NCI-H2107 (cell line): ENCODE measurements at places on chromosomes 7 and 10.

DNA sequence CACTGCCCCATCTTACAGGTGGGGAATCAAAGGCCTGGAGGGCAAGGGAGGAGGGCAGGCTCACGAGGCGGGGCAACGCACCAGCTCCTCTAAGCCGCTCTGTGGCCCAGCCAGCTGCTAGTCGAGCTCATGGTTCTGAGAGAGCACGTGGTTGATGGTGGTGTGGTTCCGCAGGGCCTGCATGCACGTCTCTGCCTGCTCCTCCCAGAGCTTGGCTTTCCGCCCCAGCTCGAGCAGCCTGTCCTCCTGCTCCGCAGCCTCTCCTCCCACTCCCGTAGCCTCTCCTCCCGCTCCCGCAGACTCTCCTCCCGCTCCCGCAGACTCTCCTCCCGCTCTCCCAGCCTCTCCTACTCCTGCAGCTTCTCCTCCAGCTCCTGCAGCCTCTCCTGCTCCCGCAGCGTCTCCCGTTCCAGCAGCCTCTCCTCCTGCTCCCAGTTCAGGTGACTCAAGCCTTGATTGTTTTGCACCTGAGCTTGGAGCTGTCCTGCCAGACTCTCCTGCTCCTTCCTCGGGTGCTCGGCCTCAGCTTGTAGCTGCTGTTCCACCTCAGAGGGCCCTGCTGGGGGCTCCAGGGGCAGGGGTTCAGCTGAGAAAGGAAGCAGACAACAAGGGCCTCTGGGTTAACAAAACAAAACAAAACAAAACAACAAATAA, 19.1 kb upstream of the MTPAP start:
- no peak for DNase-seq

- DNase-seq: no peak
These were observed 56.8 kb downstream of the SDHAF3 start for GRCh38 chr7:97174303-97174702.

DNA sequence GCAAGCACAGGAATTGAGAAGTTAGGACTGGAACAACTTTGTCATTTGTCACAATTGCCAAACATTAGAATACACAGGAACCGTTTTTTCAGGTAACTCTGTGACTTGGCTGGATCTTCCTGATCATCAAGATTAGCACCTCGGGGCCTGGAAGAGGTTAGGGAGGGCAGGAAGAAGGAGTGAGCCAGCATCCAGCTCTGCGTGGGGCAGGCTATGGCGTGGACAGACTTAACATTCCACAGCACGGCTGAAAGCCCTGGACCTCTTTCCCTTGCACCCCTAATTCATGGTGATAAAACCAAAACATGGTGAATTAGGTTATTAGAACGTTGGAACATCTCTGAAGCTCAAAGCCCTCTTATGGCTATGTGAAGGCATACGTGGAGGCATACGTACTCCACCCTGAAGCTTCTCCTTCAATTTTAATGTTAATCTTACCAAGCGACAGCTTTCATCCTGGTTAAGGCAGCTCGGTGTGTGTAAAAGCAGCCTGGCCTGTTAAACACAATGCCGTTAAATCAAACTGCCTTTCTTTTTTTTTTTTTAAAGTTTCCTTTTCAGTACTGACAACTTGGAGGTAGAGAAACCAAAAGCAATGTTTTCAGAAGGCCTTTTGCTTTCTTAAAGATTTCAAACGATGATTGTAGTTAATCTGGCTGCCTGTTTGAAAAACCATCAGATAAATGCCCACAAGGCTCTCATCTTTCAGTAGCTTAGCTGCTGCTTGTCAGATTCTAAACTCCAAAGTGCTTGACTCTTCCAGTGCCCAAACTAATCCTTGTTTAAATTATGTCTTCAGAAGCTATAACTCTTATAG, 4.5 kb downstream of the GRK5 start:
- no peak for DNase-seq

DNA sequence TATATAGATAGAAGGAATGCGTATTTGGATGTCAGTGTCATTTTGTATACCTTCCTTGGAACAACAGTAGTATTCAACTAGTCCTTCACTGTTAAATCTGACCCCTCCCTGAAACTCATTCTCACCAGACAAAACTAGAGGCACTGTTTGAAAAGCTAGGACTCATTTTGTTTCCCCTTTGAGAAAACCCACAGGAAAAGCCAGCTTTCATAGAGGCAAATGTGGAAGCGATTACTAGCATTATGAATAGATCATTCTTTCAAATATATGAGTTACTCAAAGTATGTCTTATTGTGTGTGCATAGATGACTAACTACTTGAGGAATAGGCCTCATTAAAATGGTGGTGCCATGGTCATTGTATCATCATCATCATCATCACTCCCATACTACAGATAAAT, 1.9 kb upstream of the ASB15 start:
- no peak for DNase-seq

DNA sequence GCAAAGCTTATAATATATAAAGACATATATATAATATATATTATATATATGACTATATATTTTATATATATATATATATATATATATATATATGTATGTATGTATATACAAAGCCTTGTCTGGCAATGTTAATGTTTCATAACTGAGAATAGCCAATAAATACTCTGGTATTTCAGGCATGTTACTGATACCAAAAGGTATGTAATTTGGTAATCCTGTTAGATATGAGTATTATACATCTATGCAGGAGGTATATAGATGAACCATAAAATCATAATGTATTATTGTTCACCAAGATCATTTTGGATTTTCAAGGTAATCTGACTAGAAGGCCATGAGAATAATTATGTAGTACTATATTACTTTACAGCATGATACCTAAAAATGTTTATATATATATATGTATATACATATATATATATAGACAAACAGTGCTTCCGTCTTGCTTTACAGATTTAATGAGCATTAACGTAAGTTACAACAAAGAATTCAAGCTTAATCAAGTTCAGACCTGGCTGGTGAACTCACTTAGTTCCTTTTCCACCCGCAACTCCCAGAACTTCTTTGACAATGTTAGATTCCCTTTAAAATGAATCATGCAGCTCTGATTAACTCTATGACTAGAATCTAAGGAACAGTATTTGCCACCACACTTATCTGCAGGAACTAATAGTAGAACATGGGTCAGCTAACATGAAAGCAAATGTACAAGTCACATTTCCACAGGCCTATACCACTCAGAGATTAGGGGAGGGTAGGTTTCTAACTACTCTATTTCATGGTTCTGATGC, 82.7 kb downstream of the SLC25A13 start:
- DNase-seq: no peak

- DNase-seq: no peak
These were observed 3.3 kb downstream of the HILPDA start for GRCh38 chr7:128458956-128459355.

DNA sequence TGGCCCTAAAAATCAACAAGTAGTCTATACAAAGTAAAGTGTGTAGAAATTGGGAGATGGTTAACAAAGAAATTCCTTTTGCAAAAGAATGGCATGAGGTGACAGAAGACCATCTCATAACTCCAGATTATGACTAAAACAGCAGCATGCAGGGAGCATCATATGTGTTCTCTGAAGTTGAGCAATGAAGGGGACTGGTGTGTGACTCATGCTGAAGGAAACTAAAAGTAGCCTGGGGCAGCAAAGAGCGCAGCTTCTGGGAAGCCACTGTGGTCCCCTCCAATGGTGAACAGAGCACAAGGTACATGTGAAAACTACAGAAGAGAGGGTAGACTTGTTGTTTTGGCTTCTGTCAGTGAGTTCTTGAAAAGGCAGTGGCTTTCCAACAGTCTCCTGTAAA, 133.4 kb downstream of the MACC1 start:
- no peak for DNase-seq

DNA sequence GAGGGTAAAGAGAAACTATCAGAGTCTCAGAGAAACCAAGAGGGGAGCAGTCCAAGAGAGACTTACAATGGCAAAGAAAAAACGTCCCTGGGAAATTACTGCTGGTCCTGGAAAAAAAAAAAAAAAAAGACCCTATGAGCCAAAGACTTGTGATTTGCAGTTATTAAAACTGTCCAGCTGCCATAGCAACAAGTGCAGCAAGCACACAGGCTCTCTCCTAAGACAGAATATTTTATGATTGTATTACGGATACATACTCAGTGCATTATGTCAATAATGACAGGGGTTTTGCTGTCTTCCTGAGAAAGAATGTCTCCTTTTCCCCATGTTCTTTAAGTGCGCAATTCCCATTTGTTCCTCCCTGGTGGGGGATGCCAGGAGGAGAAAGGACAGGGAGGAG, 178.5 kb downstream of the GPAM start:
- no peak for DNase-seq

DNA sequence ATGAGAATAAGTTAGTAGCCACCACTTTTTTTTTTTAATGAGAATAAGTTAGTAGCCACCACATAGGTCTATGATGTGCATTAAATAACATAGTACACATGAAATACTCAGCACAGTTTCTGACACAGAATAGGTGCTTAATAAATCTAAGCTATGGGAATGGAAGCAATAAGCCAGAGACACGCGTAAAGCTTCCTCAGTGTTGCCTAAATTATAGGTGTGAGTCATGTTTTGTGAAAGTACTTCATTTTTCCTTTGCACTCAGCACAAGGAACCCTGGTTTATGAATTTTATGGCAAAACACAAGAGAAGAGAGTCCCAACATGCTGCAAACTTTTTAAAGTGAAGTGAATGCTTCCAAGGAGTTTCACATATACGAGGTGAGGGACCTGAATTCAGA, 267.4 kb downstream of the RNLS start:
- DNase-seq: no peak

- DNase-seq: no peak
These were observed 46.2 kb downstream of the BMPR1A start for GRCh38 chr10:86802473-86803108.

GRCh38 chr7:148911626-148912025, 27.5 kb upstream of the EZH2 start:
- no peak for DNase-seq

DNA sequence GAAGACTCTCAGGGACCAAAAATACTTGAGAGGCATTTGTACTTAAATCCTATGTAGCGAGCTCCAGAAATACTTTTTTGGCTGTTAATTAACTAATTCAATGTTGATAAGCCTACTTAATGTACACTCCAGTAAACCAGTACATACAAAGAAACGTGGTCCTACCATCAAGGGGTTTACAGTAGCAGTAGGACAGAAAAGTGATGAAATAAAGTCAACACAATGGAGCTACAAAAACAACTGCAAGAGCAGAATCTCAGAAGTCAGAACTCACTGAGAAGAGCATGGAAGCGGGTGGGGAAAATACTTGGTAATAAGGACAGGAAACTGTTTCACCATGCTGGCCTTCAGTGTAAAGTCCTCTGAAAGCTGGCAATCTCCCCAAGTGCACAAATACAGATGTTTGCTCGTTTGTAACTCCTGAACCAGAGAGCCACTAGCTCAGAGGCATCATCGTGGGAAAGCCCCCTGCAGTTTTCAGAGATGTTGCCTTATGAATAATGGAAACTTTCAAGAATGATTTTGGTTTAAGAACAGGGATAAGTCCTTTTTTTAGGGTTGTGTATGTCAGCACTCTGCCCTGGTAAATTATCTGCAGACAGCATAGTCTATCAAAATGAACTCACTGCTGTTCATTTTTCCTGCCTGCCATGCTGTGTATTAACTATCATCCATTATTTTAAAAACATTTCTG, 233.2 kb downstream of the SORCS1 start:
- DNase-seq: no peak

DNA sequence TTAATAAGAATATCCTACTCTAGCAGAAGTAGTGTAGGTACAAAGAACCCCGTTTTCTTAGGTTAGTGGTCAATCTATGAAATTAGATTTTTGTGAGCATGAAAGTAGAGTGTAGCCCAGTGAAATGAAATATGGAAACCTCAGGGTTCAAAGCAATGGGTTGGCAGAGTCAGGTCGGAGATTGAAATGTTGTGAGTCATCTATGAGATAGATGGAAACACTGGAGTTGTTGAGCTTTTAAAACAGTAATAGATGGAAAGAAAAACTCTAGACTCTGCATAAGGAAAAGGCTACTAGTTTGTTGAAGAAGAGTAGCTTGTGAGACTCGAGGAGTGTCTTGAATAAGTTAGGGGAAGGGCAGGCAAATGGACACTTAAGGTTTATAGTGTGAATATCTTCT, 251.9 kb downstream of the EXOC4 start:
- DNase-seq: no peak

DNA sequence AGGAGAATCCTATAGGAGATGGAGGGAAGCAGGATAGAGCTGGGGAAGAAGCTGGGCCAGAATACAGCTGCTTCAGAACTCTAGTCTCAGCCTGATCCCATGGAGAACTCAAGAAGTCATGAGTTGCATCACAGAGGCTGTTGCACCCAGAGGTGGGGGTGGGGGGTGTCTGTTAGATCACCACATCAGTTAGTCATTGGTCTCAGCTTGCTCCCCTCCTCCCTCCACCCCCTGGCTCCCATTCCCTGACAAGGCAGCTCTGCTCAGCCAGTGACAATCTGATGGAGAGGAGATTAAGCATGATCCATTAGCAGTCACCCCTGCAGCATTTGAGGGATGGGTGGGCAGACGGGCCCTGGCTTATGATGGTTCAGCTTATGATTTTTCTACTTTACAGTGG, 58.4 kb upstream of the FGL2 start:
- DNase-seq: no peak

- no peak for DNase-seq
These were observed 91.4 kb downstream of the SIRT1 start for GRCh38 chr10:67975871-67976270.

DNA sequence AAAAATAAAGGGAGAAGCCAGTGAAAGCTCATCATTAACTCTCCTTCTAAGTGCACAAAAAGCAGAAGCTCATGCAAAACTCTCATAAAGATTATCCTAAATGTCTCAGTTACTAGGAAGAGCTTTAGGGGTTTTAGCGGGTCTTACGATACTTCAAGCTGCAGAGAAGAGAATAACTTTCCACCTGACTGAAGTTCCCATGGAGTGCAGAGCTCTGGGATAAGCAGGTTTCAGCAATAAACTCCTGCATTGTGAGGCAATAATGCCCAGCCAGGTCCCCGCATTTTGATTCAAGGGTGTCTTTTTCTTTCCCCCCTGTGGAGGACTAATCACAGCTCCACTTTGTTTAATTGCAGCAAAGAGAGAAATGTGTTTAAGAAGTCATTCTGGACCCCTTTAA, 241.9 kb upstream of the SP8 start:
- no peak for DNase-seq

DNA sequence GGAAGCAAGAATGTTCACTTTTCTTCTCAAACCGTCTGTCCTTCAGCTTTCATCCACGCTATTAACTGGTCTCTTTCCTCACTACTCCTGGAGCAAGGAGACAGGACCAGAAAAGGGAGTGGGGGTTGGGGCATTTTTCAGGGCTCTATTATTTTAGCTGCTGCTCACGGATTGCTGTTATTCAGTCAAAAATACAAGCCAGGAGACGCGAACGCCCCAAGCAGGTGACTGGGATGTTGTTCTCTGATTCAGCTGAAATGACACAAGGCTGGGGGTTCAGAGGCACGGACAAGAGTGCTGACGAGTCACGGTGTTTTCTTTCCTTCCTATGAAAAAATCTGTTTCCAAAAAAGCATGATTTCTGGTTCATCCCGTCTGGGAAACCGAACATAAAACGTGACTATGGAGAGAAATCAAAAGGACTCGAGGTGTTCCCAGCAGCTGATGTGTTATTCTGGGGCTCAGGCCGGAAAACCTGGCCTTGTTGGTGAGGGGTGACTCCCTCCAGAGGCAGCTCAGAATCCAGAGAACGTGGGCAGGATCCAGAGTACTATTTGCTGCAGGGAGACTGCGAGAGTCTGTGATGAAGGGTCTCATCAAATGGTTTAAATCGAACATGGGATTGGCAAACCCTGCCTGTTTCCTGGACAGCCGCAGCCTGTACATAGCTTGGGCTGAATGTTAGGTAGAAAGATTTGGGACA, 3.5 kb upstream of the INHBA start:
- DNase-seq: no peak
